ENCODE measurements at places on chromosomes 6 and 20.

DNA sequence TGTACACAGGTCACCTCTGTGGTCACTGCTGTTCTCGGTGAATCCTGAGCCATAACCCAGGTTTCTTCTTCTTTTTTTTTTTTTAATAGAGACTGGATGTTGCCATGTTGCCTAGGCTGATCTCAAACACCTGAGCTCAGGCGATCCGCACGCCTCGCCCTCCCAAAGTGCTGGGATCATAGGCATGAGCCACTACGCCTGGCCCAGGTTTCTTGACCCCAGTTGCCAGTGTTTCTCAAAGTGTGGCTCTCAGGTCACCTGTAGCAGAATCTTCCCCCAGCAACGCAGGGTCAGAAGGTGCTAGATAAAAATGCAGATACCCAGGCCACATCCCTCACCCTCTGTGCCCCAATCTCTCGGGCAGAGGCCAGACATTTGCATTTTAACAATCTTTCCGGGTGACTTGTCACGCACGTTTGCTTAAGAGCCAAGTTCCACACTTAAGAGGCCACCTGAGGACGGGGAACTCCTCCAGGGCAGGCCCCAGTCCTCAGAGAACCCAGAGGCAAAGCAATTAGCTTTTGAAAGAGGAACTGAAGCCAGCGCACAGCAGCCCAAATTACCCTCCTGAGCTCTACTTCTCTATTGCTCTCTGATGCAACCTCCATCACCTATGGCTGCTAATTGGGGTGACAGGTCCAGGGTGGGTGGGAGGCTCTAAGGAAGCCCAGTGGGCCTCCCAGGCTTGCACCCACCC is 81.8 kb downstream of the NFATC2 start:
- DNase-seq: no peak

DNA sequence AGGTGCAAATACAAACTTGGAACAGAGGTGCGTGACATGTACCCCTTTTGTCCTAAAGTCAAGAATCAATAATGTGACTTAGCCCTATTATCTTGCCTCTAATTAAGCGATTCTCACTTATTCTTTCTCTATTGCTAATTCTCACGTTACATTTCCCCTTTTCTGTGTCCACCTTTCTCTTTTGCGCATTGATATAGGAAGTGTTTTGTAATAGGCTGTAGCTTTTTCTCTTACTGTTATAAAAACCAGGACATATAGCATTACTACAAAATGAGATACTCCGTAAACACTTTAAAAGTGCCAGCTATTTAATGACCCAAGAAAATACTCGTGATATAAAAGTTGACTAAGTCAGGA is 669 bp upstream of the TMEM30A start:
- no peak for DNase-seq

DNA sequence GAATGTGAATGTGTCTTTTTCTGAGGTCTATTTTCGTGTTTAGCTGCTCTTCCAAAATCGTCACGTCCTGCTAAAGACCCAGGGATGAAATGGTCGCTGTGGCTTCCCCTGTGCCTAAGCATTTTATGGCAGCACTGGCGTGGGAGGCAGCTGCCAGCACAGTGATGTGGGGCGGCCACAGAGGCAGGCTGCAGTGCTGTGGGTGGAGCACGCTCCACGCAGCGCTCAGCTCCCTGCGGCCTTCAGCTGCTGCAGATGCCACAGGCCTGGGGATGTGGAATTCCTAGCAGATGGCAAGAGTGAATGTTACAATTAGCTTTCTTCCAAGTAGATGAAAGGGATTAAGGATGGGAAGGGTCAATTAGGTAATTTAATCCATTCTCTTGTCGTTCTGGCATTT is 242.6 kb downstream of the SMOC2 start:
- DNase-seq: peak; percentile 72

GRCh38 chr6:38378801-38379200 is 260.9 kb downstream of the BTBD9 start:
- DNase-seq: no peak

DNA sequence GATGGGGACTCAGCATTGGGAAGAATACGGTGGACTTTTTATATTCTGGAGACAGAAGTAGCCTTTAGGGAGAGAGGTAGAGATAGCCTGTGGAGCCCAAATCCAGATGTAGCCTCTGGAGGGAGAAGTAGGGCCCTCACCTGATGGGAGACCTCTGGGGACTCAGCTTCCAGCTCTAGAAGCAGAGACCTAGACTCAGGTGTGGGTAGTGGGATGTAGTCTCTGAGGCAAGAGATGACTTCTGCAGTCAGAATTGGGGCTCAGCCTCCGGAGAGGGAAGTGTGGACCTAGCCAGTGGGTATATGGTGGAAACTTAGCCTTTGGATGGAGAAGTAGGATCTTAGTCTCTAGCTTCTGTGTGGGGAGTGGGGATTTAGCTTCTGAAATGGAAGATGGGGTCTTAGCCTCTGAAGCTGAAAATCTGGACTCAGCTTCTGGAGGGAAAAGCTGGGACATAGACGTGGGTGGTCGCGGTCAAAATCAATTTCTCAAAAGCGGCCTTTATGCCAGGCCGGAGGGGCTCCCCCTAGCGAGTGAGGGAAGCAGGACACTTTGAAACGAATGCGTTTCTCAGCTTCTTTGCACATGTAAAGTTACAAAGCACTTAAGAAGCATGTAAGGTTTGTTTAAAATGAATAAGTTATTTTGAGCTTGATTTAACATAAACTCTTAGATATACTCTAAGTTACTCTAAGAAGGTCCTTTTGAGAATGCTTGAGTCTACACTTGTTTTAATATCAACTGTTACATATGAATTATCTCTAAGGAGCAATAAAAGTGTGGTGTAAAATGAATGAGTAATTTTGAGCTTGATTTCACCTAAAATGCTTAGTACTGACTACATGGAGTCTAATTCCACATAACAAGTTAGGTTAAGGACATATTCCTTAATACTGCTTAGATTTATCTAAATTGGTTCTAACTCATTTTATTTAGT is 12.9 kb upstream of the ZNF343 start:
- DNase-seq: peak; percentile 83

- DNase-seq: peak; percentile 8
Measured at GRCh38 chr6:9646342-9647070, 768.4 kb downstream of the TFAP2A start.

DNA sequence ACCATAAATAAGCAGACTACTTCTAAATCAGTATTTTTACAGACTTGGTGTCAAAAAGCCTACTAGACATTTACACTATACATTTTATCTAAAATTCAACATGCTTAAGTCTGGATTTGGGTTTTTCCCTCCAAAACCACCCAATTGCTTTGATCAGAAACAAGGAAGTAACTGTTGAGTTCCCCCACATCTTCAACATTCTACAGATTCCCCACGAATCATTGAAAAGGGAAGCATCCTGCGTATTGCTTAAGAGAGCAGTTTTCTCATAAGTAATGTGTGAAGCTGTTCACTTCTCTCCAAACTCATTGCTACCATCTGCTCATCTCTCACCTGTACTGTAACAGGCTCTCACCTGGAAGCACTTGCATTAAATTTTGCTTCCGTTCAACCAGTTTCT is 36.4 kb upstream of the RNF144B start:
- no peak for DNase-seq

DNA sequence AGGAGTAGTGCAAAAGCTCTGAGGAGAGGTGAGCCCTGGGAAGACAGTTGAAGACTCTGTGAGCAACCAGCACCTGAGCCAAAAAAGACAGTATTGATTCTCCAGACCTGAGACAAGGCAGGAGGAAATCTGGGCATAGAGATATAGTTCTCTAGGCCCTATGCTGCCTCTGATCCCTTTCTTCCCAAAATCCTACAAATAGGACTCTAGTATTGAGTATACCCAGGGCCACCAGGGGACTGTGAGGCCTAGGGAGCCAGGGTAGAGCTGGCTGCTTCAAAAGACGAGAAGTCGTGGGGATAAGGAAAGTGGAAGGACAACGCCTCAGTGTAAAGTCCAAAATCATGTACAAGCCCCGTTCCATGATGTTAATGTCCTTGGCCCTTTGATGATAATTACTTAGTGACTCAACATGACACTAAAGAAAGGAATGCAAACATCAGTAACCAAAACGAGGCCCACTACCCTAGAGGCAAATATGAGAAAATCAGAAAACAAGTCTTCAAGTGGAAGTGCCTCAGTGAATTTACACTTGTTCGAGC is 197.3 kb upstream of the PROKR2 start:
- no peak for DNase-seq

- peak; percentile 45 for DNase-seq
Measured at GRCh38 chr20:47181056-47181862, 175.2 kb downstream of the ZMYND8 start.

GRCh38 chr6:107936162-107936909 is 21.7 kb downstream of the SEC63 start:
- no peak for DNase-seq

DNA sequence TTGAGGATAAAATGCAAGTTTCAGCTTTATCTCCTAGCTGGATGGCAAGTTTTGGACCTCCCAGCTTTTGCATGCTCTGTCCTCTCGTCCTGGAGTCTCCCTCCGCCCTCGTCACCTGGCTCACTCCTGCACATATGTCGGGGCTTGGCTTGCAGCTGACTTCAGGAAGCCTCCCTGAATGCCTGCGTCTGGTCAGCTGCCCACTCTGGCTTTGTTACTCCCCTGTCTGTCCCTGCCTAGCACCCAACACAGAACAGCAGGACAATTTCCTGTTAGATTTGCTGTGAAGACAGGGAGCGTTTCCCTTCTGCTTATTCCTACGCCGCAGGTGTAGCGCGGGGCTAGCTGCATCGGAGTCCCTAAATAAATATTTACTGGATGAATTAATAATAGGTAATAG is 5.4 kb downstream of the JPH2 start:
- DNase-seq: no peak

DNA sequence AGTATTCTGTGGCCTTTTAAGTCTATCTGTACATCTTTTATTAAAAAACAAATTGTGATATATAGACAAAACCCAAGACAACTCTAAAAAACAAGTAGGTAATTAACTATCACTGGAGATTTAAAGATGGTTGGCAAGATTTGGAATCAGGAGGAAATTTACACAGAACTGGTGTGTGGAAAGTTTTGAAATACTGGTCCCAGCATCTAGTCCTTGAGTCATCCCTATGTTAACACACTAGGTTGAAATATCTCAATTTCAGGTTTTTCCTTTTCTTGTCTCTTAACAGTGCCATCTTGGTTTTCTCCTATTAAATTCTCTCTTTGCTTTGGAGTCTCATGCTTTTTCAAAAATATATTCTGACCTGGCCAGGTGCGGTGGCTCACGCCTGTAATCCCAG is 27.5 kb downstream of the SASH1 start:
- DNase-seq: no peak

GRCh38 chr6:75893058-75893775 is 144.2 kb downstream of the MYO6 start:
- DNase-seq: peak; percentile 91

DNA sequence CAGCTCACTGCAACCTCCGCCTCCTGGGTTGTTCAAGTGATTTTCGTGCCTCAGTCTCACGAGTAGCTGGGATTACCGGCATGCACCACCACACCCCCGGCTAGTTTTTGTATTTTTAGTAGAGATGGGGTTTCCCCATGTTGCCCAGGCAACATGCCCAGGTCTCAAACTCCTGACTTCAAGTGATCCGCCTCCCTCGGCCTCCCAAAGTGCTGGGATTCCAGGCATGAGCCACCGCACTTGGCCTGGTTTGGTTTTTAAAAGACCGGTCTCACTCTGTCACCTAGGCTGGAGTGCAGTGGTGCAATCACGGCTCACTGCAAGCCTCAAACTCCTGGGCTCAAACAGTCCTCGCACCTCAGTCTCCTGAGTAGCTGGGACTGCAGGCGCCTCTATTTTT is 40.1 kb downstream of the VSTM2L start:
- DNase-seq: no peak

DNA sequence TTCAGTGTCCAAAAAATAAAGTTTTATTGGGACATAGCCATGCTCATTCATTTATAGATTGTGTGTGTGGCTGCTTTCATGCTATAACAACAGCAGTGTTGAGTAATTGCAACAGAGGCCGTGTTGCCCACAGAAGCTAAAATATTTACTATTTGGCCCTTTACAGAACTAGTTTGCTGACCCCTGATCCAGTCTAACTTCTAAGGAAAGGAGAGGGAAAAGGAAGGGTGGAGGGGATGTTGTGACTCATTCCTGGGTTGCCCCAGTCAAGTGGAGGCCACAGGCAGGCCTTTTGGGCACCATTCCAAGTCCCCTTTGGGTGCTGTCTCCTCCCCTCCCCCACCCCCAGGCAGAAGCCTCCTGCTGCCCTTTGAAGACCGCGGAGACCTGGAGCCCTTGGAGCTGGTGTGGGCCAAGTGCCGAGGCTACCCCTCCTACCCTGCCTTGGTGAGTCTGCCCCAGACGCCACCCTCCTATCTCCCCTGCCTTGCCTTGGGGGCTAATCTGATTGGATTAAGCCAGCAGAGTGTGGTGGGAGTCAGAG is 28.4 kb downstream of the BRPF3 start:
- DNase-seq: no peak

DNA sequence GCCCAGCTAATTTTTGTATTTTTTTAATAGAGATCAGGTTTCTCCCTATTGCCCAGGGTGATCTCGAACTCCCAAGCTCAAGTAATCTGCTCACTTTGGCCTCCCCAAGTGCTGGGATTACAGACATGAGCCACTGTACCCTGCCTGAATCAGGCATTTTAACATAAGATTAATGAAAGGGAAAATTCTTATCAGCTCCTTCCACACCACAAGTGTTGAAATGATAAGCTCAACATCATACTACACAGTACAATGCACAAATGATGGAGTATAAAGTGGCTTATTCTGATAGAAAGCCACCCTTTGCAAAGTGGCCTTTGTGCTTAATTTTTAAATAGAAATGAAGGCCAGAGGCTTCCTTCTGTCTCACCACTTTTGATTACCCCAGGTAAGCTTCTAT is 71.3 kb upstream of the MCHR2 start:
- DNase-seq: no peak

- DNase-seq: no peak
Measured at GRCh38 chr20:42703744-42704143, 486.0 kb downstream of the PTPRT start.

DNA sequence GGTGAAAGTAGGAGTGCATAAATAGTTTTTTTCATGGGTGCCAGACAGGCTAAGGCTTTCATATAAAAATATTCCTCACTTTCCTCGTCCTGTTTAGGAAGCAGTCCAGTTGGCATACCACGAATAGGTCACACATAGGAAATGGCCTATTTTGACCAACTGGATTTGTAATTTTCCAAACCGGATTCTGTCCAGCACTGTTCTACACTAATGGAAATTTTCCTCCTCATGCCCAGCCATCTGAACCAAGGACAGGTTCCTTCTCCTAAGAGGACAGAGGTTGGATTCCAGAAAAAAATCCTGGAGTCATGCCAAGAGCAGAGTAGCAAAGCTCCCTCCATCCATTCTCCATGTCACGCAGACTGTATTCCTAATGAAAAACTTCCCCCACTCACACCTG is 43.1 kb downstream of the PANK2 start:
- no peak for DNase-seq
